ENCODE measurements at places on chromosomes 12 and 14. TPM values are rescaled to one million over a fixed set of nuclear protein-coding genes. Genes with fewer than 3 reads are reported as not detected.

The OASL gene
- 2.3 TPM for total RNA-seq

The EID3 gene
- 9.4 TPM for total RNA-seq

The BCL11B gene
- 34.9 TPM for total RNA-seq

The RIPK3 gene
- 13.2 TPM for total RNA-seq

The SSPN gene
- total RNA-seq: not detected

GRCh38 chr12:13740149-13740545 is 241.3 kb downstream of the GRIN2B start:
- no peak for DNase-seq

DNA sequence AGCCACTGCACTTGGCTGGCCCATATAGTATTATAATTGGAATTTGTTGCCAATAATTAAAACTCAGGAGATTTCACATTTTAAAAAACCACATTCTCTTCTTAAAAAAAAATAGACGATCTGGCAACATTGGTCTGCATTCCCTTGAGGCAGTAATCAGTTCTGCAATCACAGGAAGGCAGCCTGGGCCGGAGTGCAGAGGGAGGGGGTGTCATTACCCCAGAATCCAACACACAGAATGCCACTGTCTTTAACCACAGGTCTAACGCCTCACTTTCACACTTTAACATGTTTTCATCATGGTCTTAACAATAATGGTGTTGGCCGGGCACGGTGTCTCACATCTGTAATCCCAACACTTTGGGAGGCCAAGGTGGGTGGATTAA is 100.1 kb downstream of the SCARB1 start:
- DNase-seq: no peak

DNA sequence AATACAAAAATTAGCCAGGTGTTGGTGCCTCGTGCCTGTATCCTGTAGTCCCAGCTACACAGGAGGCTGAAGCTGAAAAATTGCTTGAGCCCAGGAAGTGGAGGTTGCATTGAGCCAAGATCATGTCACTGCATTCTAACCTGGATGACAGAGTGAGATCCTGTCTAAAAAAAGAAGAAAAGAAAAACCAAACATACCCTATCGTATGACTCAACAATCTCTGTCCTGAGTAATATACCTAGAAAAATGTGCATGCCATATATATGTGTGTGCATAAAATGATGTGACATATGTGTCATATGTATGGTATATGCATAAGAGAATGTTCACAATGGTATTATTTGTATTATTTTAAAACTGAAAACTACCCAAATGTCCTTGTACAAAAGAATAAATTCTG is 261.5 kb upstream of the CLEC14A start:
- no peak for DNase-seq

GRCh38 chr12:124520265-124520701 is 47.1 kb downstream of the NCOR2 start:
- DNase-seq: no peak

- DNase-seq: no peak
Measured at GRCh38 chr14:23646648-23647549, 10.7 kb downstream of the DHRS2 start.

- DNase-seq: no peak
Measured at GRCh38 chr14:58200480-58200841, 512 bp downstream of the ACTR10 start.
